ENCODE measurements at places on chromosomes 13 and 19. TPM values are rescaled to one million over a fixed set of nuclear protein-coding genes. Genes with fewer than 3 reads are reported as not detected.

GRCh38 chr19:34678421-34678820 is 943 bp downstream of the ZNF302 start:
- DNase-seq = no peak

DNA sequence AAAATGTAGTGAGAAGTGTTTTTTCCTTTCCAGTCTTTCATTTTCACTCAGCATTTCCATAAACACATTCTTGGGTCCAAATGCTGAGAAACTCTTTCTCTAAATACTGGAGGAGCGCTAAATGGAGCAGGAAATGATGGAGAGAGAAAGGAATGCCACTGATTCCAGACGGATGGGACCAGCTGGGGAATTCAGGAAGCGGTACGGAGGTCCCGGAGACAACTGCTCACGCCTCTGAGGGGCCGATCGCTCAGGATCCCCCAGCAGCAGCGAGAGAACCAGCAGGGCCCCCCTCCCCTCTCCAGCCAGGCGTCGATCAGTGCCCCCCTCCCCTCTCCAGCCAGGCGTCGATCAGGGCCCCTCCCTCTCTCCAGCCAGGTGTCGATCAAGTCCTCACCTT is 13.2 kb downstream of the RASA3 start:
- no peak for DNase-seq

DNA sequence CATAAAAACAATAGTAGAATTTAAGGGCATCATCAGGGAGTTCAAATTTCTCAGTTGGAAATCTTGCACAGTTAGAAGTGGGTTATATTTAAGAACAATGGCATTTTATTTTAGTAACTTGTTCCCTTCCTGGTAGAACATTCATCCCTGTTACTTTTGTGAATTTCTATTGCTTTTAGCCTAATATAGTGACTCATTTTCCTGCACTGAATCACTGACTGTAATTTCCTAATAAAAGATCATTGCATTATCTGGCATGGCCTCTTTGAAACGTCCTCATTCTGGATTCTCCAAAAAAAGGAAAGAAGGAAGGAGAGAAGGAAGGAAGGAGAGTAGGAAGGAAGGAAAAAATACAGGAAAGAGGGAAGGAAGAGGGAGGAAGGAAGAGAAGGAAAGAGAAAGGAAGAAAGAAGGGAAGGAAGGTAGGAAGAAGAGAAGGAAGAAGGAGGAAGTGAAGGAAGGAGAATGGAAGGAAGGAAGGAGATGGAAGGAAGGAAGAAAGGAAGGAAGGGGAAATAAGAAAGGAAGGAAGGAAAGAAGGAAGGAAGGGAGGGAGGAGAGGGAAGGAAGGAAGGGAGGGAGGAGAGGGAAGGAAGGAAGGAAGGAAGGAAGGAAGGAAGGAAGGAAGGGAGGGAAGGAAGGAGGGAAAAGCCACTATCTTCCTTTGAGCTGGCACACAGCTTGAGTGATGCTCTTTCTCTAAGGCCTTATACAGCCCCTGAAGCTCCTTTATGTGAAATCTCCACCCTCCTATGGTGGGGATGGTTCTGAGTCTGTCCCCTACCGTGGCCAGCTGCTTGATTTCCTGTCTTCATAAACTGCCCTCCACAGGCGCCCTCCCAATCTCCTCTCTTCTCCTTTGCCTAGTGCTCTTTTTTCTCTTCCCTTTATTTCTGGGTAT is 29.8 kb upstream of the TM9SF2 start:
- DNase-seq = no peak

GRCh38 chr13:75861786-75862185 is 225.7 kb downstream of the LMO7 start:
- DNase-seq = no peak

DNA sequence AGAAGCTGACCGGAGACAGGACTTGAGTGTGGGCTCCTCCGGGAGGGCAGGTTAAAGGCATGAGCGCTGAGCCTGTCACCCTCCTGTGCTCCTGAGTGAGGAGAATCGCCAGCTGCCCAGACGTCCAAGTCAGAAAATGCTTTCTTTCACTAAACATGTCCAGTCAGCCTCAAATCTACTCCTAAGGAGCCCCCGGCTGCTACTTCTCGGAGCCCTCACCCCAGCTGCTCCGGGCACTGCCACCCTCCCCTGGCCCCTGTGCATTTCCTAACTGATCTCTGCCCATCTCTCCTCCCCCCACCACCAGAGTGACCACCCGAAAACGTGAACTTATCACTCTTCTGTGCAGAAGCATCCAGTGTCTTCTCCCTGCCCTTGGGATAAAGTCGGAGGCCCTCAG is 277.5 kb upstream of the SOX1 start:
- DNase-seq = no peak

DNA sequence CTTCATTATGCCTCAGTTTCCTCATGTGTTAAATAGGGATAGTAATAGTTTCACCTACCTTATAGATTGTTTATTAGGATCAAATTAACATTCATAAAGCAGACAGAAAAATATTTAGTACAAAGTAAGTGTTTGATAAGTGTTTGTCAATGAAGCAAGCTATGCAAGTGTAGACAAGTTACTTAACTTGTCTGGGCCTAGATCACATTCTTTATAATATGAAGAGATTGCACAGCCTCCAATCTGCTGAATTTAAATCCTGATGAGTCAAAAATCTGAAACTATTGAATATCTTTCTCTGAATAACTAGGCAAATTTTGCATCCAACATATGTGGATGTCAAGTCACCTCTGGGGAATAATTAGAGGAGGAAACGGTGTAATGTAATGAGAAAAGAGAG is 170.5 kb downstream of the MZT1 start:
- no peak for DNase-seq

- no peak for DNase-seq
Measured at GRCh38 chr13:79874396-79875360, 393.7 kb downstream of the NDFIP2 start.

The ZNF665 gene
- 5.8 TPM for total RNA-seq

- peak; percentile 96 for DNase-seq
Measured at GRCh38 chr19:13154911-13155471, 4.8 kb downstream of the IER2 start.

GRCh38 chr19:16227837-16228636 is 30.3 kb downstream of the AP1M1 start:
- no peak for DNase-seq

DNA sequence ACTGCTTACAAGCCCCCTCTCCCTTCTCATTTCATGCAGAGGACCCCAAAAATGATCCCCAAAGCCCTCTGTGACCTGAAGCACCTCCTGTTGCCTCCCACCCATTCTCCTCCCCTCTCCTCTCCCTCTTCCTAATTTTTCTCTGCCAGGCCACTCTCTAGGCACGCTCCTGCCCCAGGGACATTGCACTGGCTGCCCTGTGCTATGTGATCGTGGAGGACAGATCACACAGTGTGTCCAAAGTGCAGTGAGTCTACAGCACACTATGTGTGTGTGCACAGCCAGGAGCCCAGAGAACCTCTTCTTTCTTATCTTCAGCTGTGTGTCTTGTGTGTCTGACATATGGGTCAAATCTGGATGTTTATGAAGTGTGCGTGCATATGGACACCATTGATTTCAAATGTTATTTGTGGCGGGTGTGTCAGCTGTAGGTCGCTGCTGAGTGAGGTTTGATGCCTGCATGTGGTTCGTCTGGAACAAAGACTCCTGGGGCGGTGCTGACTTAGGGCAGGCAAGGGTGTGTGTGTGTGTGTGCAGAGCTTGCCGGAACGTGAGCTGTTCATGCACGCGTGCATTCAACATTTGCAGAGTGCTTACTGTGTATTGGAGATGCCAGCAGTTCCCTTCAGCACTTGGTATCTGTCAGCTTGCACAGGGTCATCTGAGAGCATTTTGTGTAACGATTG is 2.1 kb upstream of the KLHL26 start:
- DNase-seq = no peak

DNA sequence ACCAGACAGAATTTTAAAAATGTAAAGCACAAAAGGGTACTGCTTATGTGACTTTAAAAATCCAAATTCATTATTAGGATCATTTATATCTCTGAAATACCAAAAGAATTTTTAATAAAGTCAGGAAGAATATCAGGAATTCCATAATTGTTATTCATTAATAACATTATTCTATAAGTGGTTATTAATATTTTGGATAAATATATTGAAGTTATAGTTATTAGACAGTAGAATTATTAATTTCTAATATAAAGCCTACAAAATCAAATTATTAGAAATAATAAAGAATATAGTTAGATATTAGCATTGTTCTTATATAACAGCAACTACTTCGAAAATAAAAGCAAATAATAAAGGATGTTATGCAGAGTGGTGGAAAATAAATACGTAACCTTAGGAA is 105.8 kb downstream of the GPC5 start:
- DNase-seq = no peak

The LRRC4B gene
- 1.3 TPM for total RNA-seq

All from breast epithelium (tissue), 4 donors.